T-cell (primary cell): ENCODE measurements at places on chromosomes 16 and 17.

GRCh38 chr16:49282690-49283375 is 1.2 kb upstream of the CBLN1 start:
- no peak for DNase-seq

DNA sequence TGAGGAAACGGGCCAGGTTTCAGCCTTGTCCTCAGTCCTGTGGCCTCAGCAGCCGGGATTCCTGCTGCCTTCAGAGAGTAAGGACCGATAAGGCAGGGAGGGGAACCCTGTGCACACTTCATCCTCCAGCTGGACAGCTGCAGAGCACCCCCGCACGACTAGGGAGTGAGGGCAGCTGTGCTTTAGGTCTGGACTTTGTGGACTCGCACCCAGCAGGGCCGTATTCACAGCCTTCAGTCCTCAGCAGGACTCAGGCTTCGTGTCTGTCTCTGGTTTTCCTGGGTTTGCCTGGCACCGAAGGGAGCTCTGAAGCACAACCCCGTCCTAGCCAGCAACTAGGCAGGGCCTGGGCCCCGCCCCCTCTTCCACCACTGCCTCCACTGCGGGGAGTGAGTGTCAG is 45.8 kb upstream of the CACNG5 start:
- DNase-seq = no peak

DNA sequence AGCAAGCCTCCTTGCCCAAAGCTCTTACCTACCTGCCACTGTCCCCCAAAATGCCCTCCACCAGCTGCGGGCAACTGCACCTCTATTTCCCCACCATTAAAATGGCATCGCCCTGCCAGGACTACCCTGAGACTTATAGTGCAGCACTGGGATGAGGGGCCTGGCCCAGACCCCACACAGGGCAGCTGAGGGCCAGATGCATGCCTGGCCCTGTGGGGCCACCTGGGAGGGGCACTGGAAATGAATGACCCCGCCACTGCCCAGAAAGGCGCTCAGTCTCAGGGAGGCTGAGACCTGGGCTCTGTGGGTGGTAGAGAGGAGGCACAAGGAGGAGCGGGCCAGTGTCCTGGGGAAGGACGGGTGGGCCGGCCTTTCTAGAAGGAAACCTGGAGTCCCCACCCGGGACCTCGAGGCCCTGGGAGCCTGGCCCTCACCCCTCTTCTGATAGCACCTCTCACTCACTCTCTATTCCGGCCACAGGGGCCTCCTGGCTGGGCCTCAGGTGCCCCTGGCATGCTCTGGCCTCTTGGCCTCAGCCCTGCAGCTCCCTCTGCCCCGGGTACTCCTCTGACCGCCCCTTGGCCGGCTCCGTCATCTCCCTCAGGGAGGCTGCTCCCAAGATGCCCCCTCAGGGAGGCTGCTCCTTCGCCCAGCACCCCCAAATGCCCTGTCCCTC is 26.9 kb downstream of the KATNB1 start:
- no peak for DNase-seq

DNA sequence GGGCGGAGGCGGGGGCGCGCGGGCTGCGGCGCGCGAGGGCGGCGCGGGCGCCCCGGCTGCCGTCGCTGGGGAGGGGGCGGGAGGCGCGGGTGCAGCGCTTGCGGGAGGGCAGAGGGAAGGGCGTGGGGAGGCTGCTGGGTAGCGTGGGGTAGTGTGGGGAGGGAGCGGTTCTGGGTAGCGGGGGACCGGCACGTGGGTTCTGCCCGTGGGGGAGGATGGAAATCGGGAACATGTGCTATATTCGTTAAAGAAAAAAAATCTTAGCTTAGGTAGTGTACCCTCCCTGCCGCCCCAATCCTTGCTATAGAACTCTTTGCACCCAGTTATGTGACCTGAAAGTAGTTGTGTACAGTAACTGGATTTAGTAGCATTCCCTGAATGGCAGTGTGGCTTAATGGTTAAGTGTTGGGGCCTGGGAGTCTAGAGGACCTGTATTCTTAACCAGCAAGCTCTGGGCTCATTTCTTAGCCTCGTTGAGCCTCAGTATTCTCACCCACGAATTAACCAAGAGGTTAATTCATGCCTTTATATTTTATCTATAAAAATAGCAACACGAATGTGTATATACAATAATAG is 646 bp downstream of the RABEP1 start:
- DNase-seq = no peak
